ENCODE measurements at places on chromosomes 5 and 9. TPM values are rescaled to one million over a fixed set of nuclear protein-coding genes. Genes with fewer than 3 reads are reported as not detected.

Gene LEAP2
- total RNA-seq = 0.12 TPM

Gene NUDT12
- total RNA-seq = 8.4 TPM

Gene ENHO
- total RNA-seq = not detected

Gene PROB1
- total RNA-seq = 2.4 TPM
